Endothelial cell (in vitro differentiated cells): ENCODE measurements at places on chromosomes 5 and 9. TPM values are rescaled to one million over a fixed set of nuclear protein-coding genes. Genes with fewer than 3 reads are reported as not detected.

GRCh38 chr9:38389313-38389712 lies 3.2 kb upstream of the ALDH1B1 start:
- no peak for DNase-seq

The WNT8A gene
- total RNA-seq, result 0.69 TPM

- no peak for DNase-seq
Observed at GRCh38 chr5:37966871-37967270, 127.0 kb upstream of the GDNF start.

- DNase-seq, result no peak
Observed at GRCh38 chr5:172644711-172645110, 3.6 kb downstream of the NEURL1B start.

DNA sequence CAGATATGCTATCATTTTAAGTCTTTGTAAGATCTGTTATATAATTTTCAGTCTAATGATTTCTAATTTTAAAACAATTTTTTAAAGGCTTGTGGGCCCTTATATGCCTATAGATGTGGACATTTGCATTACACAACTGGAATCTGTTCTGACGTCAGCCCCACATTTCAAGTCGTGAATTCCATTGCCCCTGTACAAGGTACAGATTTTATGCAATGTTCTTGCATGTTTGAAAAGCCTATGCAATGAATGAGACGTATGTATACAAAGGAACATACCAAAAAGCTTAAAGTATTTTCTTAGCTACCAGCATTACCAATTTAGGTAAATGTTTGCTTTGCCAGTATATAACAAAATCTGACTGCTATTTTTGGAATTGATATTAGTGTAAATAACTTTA lies 77.2 kb downstream of the ITGA1 start:
- DNase-seq, result no peak

GRCh38 chr9:89790542-89791109 lies 185.8 kb downstream of the GADD45G start:
- no peak for DNase-seq
